Stimulated activated CD4-positive, alpha-beta T cell treated with anti-CD3 and anti-CD28 coated beads, TNF-alpha, amount 100 ng/mL, for 4 hours (primary cell): ENCODE measurements at places on chromosomes 7 and 10.

GRCh38 chr10:68329506-68329861 lies 2.4 kb upstream of the HNRNPH3 start:
- no peak for DNase-seq

DNA sequence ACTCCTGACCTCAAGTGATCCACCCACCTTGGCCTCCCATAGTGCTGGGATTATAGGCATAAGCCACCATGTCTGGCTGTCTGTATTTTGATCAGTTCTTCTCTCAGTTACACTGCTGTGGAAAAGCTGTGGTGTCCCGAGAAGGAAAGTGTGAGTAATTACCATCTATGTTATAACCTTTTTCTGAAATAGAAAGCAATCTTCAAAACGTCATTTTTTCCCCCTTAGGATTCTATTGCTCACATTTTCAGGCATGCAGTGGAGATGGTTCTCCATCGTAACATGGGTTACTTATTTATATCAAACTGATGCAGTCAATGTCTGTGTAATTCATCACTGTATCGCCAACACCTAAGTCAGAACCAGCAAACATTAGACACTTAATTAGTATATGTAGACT lies 103.5 kb upstream of the FAM3C start:
- DNase-seq: no peak

DNA sequence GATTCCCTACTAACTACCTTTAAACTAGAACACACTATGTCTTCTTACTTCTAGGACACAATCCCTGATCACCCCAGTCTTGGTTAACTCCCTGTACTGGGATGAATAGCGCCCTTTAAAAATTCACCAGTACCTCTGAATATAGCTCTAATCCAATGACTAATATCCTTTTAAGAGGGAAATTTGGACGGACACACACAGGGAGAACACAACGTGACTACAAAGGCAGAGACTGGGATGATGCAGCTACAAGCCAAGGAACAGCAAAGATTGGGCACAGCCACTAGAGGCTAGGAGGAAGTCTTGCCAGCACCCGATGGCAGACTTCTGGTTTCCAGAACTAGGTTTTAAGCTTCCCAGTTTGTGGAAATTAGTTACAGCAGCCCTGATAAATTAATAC lies 81.4 kb downstream of the MALSU1 start:
- DNase-seq: no peak

- DNase-seq: no peak
Measured at GRCh38 chr7:157992511-157993160, 595.0 kb downstream of the PTPRN2 start.

- no peak for DNase-seq
Measured at GRCh38 chr7:75971309-75971960, 23.0 kb downstream of the TMEM120A start.

- no peak for DNase-seq
Measured at GRCh38 chr7:95318501-95319100, 5.7 kb downstream of the PON1 start.

DNA sequence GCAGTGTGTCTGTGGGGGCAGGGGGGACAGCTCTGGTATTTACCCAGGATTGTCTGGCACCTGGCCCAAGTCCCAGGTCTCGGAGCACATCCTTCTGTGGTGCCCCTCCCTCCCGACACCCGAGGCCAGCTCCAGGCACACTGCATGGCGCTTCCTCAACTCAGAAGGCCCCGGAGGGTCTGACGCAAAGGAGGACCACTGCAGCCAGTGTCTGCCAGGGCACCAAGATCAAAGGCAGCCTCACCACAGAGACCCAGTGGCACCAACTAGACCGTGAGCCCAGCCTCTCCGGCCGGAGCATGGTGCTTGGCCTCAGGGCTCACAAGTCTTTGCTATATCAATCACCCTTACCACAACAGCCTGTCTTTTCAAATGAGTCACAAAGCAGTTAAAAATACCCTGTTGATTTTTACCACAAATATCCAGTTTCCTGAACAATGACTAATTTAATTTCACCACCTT lies 99.3 kb upstream of the DDC start:
- DNase-seq: no peak

- DNase-seq: no peak
Measured at GRCh38 chr7:30448461-30449189, 30.0 kb downstream of the NOD1 start.

DNA sequence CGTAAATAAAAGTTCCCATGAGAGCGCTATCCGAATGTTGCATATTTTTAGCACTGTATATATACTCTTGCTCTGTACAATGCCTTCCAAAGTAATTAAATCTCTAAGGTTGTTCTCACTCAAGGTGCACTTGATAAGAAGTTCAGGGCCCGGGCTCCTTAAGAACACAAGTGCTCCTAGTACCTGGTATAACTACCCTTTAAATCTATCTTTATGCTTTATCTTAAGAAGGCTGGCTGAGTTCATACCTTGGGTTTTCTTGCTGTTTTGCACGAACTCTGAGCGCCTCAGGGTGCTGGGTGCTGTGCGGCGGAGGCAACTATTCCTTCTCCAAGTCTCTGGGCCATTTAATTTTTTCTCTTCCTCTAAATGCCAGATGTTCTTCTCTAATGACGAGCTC lies 80.4 kb downstream of the DNMBP start:
- DNase-seq: no peak
